ENCODE measurements at places on chromosomes 5 and 9.

DNA sequence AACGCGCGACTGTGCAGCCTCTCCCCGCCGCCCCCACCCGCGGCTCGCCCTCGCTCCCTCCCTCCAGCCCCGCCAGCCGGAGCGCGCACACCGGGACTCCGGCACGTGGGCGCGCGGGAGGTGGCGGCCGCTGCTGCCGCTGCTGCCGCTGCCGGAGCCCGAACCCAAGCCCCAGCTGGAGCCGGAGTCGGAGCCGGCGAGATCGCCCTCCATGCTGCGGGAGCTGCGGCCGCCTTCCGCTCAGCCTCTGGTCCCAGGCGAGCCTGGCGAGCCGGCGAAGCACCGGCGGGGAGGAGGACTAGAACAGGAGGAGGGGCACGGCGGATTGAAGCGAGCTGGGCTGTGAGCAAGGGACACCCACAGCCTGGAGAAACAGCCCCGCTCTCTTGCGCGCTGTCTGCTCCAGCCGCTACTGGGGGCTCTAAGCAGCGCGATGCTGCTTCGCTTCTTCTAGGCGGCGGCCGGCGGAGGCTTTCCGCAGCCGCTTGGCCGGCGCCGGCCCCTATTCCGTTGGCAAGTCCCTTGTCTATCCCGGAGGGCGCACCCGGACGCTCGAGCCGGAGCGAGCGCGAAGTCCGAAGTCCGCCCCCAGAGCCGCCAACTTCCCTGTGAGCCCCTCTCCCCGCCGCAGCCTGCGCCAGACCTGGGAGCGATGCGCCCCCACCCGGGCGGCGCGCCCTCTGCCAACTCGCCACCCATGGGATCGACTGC is 598.7 kb upstream of the SGCD start:
- no peak for DNase-seq

DNA sequence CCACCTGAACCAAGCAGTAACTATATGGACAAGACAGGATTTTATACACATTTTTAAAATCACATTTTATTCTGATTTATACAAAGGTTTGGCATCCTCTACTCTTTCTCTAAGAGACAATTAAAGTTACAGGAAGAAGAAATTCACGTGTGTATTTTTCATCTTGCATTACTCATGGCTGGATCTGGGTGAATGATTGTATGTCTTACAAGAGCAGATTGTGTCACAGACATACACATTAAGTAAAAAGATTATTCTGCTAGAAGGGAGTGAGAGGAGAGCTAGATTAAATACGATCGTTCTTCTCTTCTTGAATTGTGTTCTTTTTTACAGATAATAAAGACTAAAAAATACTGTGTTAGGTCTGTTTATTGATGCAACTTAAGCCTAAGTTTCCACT is 20.8 kb upstream of the CEP120 start:
- DNase-seq = no peak

GRCh38 chr5:32280656-32281081 is 32.1 kb downstream of the MTMR12 start:
- no peak for DNase-seq

GRCh38 chr9:18056993-18057369 is 417.0 kb upstream of the ADAMTSL1 start:
- no peak for DNase-seq

GRCh38 chr5:58286741-58287140 is 173.1 kb downstream of the PLK2 start:
- no peak for DNase-seq

GRCh38 chr5:76964060-76964459 is 11.2 kb downstream of the CRHBP start:
- DNase-seq = no peak

GRCh38 chr5:68818057-68818695 is 275.6 kb upstream of the SLC30A5 start:
- DNase-seq = no peak

DNA sequence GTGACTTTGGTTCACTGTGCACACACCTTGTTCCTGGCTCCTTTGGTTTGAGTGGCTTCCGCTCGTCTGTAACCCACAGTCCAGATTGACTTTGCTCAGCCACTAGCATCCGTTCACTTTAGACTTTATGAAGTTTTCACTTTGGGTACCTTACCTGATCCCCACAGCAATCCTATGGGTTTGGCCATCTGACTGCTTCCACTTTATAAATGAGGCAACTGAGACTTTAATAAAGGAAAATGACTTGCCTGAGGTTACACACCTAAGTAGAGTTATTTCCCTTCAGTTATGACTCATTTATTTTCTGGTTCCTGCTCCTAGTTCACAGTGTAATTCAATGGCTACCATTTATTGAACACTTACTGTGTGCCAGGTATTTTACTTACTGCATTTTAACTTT is 94.2 kb upstream of the SAP30L start:
- no peak for DNase-seq

DNA sequence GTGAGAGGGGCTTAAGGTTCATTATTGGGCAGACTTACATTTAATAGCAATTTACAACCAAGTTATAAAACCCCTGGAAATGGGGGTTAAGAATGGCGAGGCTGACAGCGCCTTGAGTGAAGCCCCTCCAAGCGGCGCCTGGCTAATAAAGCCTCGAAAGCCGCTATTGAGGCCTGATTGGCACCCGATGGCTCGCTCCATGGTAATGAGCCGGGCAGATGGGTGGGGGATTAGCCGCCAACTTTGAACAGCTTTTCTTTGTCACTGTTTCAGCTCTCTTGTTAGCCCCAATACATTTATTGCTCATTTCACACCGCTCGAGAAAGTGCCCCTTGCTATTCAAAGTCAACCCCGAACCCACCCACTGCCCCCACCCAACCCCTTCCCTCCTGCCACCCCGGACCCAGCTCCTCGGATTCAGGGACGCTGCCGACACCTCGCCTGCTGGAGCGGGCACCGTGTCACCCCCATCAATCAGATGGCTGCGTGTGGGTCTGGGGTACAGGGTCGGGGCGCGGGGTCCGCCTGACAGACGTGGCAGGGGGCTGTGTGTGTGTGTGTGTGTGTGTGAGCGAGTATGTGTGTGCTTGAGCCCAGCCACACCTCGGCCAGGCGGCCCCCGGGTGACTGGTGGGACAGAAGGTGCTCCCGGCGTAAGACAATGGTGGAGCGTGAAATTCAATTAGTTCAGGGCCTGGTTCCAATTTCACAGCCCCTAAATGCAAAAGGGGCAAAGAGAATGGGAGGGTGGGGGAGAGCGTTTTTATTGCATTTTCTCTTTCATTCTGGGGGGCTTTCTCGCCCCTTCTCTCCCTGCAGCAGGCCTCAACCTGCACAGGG is 34.2 kb downstream of the ASS1 start:
- no peak for DNase-seq

GRCh38 chr5:78829811-78830527 is 155.1 kb downstream of the ARSB start:
- DNase-seq = no peak

DNA sequence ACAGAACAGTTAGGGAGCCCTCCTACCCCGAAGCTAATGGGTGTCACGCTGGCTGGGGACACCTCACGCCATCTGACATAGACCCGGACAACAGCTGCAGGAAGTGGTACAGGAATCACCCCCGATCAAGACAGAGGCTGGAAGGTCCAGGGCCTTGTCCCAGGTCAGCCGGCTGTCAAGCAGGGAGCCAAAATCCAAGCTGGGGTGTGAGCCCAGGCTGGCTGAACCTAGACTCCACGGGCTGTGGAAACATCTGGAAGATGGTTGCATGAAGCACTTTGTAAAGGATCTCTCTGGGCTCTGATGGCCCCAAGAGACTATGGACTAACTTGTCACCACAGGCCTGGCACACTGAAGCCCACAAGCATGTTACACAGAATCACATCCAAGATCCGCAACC is 68.9 kb upstream of the STXBP1 start:
- DNase-seq = no peak
